ENCODE measurements at places on chromosomes 2 and 18.

- DNase-seq, result no peak
These were observed 114.6 kb downstream of the VIT start for GRCh38 chr2:36811071-36811470.

DNA sequence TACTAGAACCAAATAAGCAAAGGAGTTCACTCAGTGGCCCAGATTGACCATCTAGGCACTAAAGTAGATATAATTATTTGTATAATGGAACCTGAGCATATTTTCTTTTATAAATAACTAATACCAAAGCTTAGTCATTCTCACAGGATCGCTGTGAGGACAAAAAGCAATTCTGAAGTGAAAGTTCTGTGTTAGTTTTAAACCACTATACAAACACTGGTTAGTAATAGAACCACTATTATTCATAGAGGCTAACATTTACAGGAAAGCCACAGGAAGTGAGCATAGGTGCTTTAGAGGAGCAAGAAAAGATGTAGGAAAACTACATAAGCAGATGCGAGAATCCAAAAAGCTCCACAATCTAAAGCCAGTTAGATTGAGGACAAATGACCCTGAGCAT is 364.7 kb downstream of the XIRP2 start:
- peak; percentile 35 for DNase-seq

DNA sequence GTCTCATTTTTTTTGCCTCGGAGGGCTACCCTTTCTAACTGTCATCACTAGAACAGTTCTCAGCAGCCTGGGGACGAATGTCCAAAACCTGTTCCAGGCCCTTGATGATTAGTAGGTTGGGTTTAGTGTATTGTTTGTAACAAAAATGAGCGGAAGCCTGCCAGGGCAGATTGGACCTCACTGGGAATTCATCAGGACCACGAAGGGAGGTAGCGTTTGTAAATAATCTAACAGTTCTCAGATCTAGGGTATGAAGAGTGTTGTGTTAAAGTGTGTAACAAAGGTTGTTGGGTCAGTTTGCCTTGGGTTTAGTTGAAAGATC is 799 bp downstream of the CEP68 start:
- no peak for DNase-seq

DNA sequence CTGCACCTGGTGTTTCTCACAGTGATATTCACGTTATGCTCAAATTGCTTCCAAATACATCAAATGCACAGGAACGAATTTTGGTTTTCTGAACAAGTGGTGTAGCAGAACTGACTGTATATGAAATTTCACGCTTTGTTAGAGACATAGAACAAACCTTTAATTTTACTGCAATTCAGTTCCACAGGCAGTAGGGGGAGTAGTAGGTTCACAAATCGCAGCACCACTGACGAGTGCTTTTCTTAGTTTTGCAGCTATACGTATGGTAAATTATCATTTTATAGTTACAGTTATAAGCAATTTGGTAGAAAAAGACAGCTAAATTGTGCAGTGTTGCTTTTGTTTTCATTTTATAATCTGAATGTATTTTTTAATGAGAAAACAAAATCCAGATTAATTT is 113.3 kb downstream of the KIAA1328 start:
- DNase-seq, result peak; percentile 60

- DNase-seq, result peak; percentile 86
These were observed 2.0 kb downstream of the ANKAR start for GRCh38 chr2:189676471-189676870.

DNA sequence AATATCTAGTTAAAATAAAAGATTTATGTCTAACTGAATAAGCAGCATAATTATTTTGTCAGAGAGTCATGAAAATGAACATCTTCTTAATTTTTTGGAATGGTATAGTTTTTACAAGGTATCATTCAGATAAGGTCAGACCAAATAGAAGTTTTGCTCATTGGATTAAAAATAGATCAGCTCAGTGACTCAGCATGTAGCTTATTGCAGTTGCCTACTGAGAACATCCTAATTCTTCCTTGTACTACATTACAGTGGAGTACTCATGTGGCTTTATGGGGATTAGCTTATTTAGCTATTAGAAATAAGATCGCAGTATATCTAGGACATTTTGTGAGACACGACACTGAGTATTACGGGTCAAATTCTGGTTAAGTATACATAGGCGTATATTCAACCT is 38.2 kb upstream of the PPM1B start:
- DNase-seq, result peak; percentile 76

- DNase-seq, result peak; percentile 61
These were observed 136.1 kb upstream of the NOSTRIN start for GRCh38 chr2:168666339-168666738.

- no peak for DNase-seq
These were observed 12.5 kb downstream of the FBXO11 start for GRCh38 chr2:47893771-47894170.

GRCh38 chr18:67652288-67652687 is 135.8 kb upstream of the DSEL start:
- no peak for DNase-seq

DNA sequence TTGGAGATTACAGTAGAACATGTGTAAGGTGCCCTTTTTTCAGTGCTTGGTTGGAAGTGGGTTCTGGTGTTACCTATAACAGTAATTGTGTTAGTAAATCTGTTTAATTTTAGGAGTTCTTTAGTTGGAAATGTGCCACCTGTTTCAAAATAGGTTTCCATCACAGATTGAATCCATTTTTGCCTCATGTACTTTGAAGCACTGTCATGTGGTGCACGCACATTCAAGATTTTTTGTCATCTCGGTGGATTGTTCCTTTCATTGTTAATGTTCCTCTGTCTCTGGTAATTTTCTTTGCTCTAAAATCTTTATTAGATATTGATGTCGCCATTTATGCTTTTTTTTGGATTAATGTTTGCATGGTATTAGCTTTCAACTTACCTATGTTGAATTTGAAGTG is 1.3 kb downstream of the ATP9B start:
- DNase-seq, result no peak

- DNase-seq, result no peak
These were observed 5.5 kb downstream of the PDE11A start for GRCh38 chr2:178066890-178067669.

DNA sequence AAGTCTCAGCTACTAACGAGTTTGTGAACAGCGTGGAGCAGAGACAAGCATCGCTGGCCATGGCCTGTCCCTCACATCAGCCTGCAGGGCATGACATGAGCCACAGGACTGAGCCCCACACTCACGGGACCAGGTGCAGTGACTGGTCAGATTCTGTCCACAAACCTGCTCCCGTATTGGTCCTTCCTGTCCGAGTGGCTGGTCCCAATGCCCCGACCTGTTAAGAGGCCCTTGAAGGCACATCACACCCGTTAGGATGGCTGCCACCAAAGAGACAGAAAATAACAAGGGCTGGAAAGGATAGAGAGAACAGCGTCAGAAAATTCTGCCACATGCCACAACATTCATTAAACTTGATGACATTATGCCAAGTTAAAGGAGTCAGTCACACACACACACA is 403.2 kb upstream of the MYT1L start:
- DNase-seq, result no peak

GRCh38 chr18:62898359-62898758 is 183.0 kb downstream of the PHLPP1 start:
- peak; percentile 37 for DNase-seq
